Lower leg skin (tissue), 4 donors: ENCODE measurements at places on chromosomes 3 and 15.

DNA sequence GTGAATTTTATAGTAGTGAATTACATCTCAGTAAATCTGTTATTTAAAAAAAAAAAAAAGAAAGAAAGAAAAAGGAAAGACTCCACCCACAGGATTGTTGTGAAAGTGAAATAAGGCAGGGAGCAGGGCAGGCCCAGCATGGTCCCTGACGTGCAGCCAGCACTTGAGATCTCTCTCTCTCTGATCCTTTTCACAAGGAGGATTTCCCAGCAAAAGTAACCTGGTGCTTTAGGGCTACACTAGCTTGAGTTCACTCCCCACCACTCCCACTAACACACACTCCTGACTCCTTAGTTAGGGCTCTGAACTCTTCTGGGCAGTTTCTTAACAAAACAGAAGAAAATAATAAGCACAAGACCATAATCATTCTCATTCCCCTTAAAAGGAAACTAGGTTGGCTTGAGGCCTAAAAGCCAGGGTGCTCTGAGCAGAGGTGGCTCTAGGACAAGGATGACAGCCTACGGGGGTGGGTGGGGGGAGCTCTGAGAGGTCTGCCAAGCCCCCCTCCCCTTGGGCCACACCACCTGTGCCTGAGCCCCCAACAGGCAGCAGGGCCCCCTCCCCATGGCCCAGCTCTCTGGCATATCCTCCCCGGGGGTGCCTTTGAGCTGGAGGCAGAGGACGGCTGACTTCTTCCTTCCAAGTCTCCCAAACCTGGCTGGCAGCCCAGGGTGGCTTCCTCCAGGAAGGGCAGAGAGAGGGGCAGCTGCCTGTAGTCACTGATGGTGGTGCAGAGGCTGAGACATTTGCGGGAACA, 856 bp downstream of the TMEM40 start:
- DNase-seq: no peak

- no peak for DNase-seq
These were observed 541.5 kb downstream of the GABRG3 start for GRCh38 chr15:27512281-27513001.

- DNase-seq: no peak
These were observed 274.7 kb downstream of the CD47 start for GRCh38 chr3:107816107-107816506.

DNA sequence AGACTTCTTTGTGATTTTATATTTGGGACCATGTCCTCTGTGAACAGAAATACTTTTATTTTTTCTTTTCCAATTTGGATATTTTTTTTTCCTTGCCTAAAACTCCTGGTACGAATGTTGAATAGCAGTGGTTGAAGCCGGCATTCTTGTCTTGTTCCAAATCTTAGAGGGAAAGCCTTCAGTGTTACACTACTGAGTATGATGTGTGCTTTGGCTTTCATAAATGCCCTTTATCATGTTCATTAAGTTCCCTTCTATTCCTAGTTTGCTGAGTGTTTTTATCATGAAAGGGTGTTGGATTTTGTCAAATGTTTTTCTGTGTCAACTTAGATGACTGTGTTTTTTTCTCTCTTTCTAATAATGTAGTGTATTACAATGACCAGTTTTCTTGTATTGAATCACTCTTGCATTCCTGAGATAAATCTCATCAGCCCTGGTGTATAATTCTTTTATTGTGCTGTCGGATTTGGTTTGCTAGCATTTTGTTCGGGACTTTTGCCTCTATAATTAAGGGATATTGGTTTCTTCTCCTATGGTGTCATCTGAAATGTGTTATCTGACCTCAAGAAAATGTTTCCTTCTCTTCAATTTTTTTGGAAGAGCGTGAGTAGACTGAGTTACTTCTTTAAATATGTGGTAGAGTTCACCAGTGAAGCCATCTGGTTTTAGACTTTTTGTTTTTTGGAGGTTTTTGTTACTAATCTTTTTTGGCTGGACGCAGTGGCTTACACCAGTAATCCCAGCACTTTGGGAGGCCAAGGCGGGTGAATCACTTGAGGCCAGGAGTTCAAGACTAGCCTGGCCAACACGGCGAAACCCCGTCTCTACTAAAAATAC, 33.3 kb downstream of the MAP1A start:
- DNase-seq: no peak

DNA sequence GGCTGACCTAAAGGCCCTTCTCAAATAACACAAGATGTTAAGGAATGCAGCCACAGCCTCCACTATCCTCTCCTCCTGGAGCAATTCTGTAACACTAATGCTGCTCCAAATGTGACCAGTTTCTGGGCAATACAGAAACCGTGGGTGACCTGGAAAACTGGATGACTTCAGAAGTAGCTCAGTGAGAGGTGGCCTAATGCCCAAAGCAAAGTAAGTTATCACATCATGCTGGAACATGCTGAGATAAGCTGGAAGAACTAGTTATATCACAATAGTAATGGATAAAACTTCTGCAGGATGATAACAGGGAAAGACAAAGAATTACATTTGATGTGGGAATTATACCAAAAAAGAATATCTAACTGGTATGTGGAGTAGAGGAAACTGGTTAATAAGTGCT, 72.0 kb downstream of the DHX30 start:
- no peak for DNase-seq

DNA sequence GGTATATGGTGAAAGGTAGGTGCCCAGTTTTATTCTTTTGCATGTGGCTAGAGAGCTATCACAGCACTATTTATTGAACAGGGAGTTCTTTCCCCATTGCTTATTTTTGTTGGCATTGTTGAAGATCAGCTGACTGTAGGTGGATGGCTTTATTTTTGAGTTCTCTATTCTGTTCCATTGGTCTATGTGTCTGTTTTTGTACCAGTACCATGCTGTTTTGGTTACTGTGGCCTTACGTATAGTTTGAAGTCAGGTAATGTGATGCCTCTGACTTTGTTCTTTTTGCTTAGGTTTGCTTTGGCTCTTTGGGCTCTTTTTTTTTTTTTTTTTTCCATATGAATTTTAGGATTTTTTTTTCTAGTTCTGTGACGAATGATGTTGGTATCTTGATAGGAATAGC, 139.2 kb upstream of the CTNNB1 start:
- no peak for DNase-seq

DNA sequence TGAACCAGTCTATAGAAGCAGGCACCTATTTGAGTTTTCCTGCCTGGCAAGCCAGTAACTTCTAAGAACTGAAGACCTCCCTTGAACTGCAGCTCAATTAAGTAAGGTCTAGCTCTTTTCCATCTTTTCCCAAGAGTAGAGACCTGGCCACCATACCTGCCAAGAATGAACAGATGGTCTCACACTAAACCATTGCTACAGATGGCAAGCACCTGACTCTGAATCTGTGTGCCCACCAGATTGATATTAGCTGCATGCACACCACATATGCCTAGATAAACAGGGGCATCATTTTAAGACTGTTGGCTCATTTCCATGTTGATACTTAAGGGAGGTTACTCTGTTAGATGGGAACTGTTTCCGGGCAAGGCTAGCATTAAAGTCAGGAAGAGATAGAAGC, 34.8 kb upstream of the GSK3B start:
- no peak for DNase-seq

DNA sequence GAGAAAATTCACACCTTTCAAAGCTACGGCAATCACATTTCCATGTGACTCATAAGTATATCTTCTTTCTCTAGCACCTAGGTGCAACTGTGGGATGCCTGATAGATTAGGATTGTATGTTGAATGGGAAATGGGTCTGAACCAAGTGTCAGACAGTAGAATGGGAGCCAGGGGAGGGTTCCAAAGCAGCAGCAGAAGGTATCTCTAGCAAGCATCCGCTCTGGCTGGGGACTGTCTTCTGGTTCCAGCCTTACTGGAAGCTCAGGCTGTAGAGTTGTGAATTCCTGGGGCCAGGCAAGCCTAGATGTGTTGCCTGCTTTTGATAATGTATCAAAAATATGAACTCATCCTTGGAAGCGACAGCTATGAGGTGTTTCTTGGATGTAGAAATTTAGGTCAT, 2.1 kb upstream of the CHL1 start:
- no peak for DNase-seq

DNA sequence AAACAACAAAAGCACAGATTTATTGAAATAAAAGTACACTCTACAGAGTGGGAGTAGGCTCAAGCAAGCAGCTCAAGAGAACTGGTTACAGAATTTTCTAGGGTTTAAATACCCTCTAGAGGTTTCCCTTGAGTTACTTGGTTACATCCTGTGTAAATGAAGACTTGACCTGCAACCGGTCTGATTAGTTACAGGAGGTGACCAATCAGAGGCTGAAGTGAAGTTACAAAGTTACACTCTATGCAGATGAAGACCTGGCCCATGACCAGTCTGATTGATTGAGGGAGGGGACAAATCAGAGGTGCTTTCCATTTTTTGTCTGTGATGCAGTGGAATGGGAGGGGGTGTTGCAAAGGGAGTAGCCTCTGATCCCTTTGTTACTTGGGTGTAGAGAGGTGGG, 723.4 kb downstream of the ZPLD1 start:
- no peak for DNase-seq

DNA sequence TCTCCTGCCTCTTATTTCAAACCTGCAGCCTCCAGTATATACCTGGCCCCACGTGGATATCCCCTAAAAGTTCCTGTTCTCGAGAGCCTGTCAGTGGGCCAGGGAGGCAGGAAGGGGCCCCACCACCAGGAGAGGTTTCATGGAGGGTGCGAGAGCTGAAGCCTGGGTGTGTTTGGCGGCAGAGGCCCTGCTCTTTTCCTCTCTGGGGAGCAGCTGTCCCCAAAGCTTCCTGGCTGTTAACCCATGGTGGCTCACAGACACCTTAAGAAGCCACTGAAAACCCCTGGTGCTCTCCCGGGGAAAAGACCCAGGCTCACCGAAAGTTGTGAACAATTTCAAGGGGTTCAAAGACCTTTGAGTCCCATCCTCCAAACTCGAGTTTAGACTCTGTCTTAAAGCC, 1.1 kb downstream of the PRRT3 start:
- no peak for DNase-seq
